ENCODE measurements at places on chromosomes 5 and 9.
A peak's percentile ranks its signal among the peaks of the same experiment; 100 is the strongest.

DNA sequence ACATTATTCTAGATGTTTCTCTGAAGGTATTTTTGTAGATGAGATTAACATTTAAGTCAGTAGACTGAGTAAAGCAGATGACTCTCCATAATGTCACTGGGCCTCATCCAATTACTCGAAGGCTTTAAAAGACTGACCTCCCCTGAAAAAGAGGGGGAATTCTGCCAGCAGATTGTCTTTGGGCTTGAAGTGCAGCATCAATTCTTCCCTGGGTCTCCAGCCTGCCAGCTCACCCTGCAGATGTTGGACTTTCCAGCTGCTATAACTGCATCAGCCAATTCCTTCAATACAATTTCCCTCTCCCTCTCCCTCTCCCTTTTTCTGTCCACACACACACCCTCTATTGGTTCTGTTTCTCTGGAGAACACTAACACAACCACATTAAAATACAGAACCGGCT is 472.8 kb downstream of the SPOCK1 start:
- DNase-seq, result no peak

DNA sequence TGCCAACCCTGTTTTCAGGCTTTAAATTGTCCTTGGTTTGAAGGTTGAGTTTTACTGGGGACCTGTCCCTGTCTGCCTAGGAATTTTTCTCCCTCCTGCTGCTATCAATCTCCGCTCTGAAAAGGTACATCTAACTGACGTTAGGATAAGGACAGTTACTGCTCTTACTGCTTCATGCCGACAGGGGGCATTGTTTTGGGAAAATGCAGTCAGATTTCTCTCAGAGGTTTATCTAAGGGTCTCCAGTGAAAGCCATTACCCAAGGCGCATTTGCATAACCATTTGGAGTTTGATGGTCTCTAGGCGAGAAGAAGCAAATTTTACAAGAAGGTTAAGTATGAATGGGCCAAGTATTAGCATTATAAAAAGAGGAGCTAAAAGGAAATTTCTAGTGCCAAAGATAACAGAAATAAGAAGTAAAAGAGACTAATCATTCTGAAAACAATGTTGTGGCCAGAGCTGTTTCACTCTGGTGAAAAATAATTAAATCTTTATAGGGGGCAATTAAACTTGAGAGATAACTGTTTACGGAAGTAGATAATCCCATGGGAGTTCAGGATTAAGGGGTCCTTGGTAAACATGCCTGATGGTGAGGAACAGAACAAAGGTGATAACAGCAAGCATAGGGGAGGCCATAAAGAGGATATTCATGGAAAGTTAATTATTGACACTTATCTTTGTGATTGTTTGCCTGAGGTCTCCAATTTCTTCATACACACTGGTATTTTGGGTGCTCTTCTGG is 605.0 kb downstream of the MTRR start:
- no peak for DNase-seq

- no peak for DNase-seq
Measured at GRCh38 chr9:20579524-20580314, 42.6 kb downstream of the MLLT3 start.

- DNase-seq, result no peak
Measured at GRCh38 chr5:92402956-92403702, 1020.0 kb upstream of the ARRDC3 start.

- no peak for DNase-seq
Measured at GRCh38 chr9:95461448-95462248, 55.1 kb downstream of the PTCH1 start.

DNA sequence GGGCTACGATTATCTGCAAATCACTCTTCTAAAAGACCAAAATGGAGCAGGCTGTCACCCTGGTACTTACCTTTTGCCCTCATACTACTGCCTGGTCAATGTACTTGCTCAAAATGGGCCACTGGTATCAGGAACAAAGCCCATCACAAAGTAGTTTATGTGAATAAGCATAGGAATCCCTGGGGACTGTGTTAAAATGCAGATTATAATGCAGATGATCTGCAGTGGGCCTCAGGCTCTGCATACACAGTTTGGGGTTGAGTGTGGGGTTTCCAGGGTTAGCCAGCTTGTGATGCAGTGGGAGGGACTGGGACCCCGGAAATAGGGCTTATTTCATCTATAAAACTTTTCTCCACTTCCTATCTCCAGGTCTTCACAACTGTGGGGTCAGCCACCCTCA is 173.1 kb downstream of the HSD17B3 start:
- DNase-seq, result no peak

GRCh38 chr9:124615100-124615742 is 108.0 kb upstream of the NR5A1 start:
- no peak for DNase-seq

DNA sequence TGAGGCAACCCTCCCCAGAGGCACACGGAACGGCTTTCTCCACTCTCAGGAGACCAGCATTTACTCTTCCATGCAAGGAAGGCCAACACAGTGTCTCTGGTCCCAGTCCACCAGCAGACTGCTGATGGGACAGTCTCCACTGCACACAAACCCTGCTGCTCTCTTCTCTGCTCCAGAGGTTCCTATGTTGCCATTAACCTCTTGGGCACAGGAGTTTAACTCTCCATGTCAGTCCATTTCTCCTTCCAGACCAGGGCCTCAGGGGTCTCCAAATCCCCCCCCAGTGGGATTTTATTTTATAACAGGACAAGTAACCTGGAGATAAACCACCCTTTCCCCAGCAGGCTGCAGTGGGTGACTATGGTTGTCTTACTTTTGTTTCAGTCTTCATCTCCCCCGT is 452.5 kb downstream of the GADD45G start:
- no peak for DNase-seq

GRCh38 chr5:173808079-173808808 is 79.9 kb upstream of the CPEB4 start:
- no peak for DNase-seq

- no peak for DNase-seq
Measured at GRCh38 chr5:9483243-9483642, 62.6 kb downstream of the SEMA5A start.

DNA sequence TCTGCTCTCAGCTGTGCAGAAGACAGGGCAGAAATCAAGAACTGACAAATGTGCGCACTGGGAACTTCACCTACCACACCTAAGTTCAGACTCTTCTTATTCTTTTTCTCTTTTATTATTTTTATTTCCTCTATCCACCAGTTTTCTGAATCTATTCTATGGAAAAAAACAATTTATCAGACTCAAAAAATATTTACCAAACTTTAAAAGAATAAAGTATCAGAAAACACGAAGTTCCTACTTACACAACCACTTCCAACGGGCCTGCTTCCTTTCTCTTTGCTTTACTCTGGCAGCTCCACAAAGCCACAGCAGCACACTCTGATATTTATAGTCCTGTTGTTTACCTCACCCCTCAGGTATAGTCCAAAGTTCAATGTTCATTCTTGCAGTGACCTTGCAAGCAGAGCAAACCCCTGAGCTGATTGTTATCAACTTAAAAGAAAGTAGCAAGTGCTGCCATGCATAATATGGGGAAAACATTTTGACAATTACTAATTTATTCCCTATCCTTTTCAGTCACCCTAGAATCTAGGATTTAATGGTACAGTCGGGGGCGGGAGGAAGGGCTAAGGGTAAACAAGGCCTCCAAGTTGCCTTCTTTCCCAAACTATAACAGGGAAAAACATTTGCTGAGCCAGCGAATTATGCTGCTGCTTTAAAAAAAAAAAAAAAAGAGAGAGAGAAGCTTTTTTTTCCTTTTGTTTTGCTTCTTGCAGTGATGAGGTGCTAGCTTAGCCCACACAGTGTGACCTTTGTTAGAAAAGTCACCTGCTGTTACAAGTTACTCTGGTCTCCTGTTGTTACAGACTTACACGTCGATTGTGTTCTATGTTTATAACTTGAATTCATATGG is at the start of gene SELENOP:
SELENOP (minus strand) TSS at position 302 of the 856 bp plus-strand sequence. CDS start 3,539 bp downstream, outside the sequence.
- DNase-seq, result no peak

DNA sequence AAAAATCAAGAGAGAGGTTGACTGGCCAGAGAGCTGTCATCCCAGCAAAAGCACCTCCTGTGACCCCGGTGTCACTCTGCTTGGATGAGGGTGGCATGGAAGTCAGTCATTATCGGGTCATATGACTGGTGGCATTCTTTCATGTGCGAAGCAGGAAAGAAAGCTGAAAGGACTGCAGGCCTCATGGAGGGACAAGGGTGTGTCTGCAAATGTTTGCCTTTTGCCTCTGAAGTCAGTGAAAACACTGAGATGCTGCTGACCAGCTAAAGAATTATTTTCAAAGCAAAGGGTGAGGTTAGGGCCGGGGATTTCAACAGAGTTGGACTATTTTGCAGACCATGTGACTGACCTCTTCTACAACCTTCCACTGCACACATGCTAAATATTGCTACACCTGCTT is 298.3 kb downstream of the CSNK1G3 start:
- DNase-seq, result no peak

- no peak for DNase-seq
Measured at GRCh38 chr5:74418709-74419108, 221.8 kb downstream of the ENC1 start.

DNA sequence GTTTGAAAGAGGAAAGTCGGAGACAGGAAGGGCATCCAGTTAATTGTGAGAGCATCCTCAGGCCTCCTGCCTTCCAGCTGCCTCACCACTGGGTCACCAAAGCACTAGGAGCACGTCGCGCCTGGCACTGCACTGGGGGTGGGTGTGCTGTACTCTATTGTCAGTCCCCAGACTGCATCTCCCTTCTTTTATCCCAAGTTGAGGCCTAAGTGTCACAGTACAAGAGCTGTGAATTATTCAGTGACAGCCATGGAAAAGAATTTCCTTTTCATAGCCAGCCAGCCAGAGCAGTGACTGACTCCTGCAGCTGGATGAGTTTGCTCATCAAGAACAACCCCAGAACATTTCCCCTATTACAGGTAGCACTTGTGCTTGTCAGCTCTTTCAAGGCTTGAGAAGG is 16.3 kb downstream of the CLTA start:
- DNase-seq, result no peak

- no peak for DNase-seq
Measured at GRCh38 chr9:124950050-124950718, 9.3 kb upstream of the GOLGA1 start.

DNA sequence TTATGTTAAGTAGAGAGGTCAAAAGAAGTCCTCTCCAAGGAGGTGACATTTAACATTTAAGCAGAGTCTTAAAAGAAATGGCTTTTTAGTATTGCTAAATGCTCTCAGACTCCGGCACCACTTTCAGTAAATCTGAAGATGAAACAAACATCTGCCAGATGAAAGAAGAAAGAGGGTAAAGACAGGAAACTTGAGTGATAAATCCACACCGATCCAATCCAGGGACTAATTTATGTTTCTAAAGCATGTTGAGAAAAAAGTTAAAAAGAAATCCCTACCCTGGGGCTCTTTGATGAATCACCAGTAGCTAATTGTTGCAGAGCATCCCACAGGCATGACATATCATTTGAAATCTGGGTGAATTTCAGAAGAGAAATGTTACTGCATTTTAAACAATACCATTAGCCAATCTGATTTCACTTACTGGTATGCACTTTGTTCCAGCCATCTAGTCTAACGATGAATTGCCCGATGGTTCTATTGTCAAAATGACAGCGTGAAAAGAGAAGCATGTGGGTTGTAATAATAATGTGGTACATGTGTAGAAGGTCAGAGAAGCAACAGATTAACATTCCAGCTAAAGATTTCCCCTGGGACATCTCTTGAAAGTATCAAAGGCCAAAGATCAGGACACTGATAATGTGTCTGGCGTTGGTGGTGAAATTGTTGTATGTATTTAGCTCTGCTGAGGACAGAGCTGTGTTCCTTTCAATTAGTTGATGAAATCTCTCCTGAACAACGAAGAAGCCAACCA is 485.7 kb downstream of the CSNK1G3 start:
- no peak for DNase-seq

GRCh38 chr9:100426189-100426529 is 784 bp upstream of the MSANTD3 start:
- DNase-seq, result no peak

DNA sequence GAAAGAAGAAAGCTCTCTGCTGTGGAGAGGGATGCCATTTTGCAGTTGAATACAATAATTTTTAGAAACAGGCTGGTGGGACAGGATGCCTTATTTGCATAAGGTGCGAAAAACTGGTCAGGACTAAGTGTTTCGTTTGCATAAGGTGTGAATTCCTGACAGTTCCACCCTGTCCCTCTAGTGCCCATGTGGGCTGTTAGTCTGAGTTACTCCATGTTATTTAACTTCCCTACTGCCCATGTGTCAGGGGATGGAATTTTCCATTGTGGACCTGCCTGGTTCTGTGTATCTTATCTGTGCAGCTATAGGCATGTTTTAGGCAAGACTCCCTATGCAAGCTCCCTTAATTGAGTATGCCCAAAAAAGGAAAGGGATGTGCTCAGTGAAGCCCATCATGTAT is 35.3 kb upstream of the NFIL3 start:
- DNase-seq, result no peak

DNA sequence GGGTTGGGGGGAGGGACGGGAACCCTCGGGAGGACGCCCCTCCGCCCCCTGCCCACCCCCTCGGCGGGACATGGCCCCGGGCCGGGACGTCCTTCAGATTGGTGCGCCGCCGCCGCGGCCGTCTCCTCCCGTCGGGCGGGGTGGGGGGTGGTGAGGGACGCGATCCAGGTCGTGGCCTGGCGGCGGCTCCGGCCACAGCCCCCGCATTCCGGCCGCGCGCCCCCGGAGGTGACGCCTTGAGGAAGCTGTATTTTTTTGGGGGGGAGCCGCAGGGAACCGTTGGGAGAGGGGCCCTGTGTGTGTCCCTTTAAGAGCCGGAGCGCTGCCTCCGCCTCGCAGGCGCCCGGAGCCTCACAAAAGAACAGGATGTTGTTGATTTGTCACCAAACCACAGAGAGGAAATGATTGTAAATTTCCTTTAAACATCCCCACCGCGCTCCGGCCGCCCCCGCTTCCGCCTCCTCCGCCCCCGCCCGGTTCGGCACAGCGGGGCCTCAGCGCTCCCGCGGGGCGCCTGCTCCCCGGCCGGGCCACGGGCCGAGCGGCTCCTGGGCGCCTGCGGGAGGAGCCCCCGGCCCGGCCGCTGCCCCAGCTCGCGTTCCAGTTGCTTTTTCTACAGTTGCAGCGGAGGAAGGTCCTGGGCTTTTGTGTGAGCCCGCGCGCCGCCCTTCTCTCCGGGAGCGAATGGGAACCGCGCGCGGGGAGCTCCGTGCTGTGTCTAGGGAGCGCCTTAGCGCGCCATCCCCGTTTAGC is 32.1 kb upstream of the SPRY4 start:
- peak; percentile 62 for DNase-seq

DNA sequence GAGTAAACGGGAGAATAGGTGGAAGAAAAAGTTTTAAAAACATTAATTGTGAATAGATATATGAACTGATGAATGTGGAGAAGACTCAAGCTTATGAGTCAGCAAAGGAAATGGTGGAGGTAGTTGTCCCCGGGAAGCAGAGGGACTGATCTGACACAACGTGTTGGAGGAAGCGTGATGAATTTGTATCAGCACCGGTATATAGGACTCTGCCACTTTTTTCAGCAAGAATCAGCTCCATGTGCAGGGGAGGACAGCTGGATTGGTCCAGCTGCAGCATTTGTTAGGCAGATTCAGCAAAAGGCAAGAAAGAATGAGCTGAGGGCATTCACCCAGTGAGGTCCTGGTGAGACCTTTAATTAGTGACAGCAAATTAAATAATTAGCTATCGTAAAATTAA is 276.0 kb downstream of the TENT4A start:
- DNase-seq, result no peak

DNA sequence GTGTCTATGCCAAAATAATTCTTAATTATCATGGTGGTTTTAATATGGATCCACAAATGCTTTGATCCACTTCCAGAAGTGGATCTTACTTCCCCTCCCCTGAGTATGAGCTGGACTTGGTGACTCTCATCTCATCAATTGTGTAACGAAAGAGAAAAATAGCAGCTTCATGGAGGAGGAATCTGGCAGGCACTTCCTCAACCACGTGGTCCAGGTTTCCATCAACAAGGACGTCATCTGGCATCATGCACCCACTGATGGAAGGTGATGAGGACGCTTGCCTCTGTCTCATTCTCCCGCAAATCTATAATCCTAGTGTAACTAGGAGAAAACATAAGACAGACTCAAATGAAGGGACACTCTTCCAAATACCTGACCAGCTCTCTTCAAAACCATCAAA is 54.6 kb upstream of the S1PR3 start:
- DNase-seq, result no peak

Data from omental fat pad (tissue), 4 donors.